Central memory CD4-positive, alpha-beta T cell (primary cell): ENCODE measurements at places on chromosomes 6 and 20.

GRCh38 chr20:35546127-35546526 is 4.2 kb downstream of the ERGIC3 start:
- DNase-seq = no peak

- no peak for DNase-seq
These were observed 135.3 kb upstream of the DEFB112 start for GRCh38 chr6:50185006-50185405.

- no peak for DNase-seq
These were observed 328.8 kb upstream of the MANEA start for GRCh38 chr6:95248499-95248898.

DNA sequence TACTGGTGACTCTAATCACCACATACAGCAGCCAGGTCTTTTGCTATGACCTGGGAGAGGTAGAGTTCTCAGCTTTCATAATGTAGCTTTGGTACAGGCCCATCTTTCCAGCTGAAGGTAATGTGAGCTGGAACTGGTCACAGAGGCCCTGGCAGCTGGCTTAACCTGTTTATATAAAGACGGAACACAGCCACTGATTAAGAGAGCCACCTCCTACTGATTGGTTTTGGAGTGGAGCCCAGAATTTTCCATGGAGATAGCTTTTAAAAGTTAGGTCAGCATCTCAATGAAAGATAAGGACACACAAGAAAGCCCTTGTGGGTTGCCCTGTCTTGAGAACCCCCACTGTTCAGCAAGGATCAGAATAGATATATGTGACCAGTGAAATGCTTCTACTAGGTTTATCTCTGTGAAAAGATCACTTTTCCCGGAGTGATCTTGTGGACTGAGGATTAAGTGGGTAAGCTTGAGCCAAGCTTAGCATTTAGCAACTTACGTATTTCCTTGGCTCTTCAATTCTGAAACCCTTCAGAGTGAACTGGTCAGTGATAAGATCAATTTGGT is 213.7 kb upstream of the CITED2 start:
- DNase-seq = no peak

DNA sequence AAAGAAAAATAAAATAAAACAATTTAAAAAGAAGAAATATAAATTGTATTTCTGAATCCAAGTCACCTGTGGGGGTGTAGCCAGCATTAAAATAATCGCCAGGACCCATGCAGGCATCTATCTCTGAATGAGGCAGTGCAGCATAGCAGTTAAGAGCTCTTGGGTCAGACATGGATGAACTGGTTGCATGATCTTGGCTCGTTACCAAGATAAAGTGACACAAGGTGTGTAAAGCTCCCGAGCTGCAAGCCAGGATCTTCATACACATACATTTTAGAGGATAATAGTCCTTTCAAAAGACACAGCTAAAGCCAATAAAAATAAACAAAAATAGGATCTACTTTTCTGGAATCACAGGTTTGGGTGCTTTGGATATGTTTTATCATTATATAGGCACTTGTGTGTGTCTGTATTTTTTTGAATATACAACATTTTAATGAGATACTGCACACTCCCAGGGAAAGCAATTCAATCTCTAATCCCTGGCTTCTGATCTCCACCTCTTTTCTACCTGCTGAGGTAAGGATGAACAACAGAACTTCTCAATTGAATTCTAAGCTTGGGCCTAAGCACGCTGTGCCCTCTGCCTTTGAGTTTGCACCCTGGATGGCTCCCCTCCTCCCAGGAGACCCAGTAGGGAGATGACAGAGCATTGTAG is 8.9 kb downstream of the TRIM10 start:
- DNase-seq = no peak

GRCh38 chr6:107539849-107540464 is 50.0 kb downstream of the SOBP start:
- DNase-seq = no peak

GRCh38 chr20:14937021-14937420 is 599.6 kb upstream of the FLRT3 start:
- DNase-seq = no peak

- no peak for DNase-seq
These were observed 95.1 kb downstream of the LIN28B start for GRCh38 chr6:105051941-105052471.

DNA sequence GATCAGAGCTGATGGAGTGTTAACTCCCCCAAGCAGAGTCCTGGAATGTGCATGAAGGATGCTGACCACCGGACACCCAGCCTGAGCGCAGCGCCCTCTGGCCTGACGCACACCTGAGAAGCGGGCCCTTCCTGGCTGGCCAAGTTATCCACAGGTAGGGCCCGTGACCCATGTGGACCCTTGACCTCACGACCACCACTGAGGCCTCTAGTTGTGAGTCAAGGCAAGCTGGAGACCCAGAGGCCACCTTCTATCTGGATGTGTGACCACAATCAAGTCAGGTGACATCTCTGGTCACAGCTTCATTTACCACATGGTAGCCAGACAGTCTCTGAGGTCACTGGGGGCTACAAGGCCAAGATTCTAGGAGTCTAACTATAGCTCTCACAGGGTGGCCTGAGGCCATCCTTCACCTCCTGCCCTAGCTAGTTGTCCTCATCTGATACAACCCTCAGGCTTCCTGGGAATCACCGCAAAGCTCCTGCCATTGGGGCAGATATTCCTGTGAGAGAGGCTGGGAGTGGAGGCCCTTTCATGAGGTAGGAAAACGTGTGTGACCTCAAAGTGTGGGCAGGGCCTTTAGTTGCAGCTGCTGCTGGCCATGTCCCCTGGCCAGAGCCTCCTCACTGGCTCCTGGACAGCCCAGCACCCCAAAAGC is 53.1 kb downstream of the DSTN start:
- DNase-seq = no peak

DNA sequence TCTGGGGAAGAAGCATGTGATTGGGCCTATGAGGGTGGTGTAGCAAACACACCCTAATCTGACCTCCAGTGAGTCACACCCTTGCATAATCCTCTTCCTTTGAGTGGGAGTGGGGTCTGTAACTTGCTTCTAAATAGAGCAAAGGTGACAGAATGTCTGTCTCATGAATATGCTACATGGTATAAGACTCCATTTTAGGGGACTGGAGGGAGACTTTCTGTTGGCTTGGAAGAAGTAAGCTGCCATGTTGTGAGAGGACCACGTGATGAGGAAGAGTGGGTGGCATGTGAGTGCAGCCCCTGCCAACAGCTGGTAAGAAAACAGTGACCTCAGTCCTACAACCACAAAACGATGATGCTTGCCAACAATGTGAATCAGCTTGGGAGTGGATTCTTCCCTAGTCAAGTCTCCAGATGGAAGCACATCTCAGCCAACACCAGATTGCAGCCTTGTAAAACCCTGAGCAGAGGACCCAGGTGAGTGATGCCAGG is 3.7 kb downstream of the AK9 start:
- no peak for DNase-seq

DNA sequence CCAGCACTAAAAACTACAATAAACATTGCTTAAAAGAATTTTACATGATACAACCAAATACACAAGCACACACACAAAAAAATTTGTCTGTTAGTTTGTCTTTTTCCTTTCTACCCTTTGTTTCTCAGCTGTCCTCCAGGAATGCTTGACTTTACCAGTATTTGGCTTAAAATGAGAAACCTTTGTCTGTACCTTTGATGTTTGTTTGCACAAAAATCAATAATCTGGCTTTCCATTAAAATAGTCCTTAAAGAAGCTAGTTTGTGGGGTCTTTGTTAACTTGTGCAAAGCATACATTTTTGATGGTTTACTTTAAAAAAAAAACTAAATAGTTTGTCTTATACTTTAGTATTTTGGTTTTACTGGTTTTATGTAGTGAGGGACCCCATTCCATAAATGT is 49.3 kb downstream of the RPRD1B start:
- no peak for DNase-seq

DNA sequence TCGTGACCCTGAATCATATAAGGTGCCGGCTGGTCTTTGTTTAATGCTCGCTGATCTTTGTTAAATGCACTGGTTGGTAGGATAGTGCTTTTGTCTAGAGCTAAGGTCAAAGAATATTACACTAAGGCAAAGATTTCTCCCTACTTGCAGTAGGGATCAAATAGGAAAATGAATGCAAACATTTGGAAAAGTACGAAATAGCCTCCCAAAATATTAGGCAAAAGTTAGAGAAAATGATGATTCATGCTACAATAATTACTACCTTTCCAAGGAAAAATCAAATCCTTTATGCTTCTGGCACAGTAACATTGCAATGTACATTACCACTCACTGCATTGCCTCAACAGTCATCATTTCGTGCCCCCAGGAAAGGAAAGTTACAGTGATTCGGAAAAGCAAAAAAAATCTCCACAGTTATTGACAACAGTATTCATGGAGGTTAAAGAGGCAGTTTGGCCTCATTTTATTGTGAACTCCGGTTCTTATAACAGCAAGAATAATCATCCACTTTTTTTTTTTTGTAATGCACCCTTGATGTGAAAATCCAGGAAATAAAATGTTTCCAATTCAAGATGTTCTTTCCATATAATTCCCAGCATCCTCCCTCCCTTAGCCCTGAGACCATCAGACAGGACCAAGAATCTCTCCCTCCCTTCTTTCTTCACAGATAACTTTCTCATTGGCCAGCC is 61.7 kb upstream of the ZMYND8 start:
- no peak for DNase-seq

DNA sequence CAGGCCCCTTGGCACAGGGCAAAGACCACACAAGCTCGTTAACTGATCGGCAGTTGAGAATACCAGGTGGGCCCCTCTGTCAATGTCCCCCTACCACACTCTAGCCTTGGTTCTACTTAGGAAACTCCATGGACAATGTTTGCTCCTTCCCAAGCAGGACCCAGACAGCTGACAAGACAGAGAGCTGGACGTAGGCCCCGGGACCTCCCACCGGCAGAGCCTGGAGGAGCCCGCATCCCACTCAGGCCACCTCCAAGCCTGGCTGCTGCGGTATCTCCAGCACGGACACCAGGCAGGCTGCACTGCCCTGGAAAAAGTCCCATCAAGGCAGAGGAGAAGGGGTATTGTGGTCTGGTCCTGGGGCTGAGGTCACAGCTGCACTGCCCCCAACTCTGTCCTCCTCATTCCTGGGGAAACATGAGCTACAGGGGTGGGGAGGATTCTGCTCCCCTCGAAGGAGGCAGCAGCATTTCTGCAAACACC is 6.2 kb upstream of the GRM4 start:
- no peak for DNase-seq

DNA sequence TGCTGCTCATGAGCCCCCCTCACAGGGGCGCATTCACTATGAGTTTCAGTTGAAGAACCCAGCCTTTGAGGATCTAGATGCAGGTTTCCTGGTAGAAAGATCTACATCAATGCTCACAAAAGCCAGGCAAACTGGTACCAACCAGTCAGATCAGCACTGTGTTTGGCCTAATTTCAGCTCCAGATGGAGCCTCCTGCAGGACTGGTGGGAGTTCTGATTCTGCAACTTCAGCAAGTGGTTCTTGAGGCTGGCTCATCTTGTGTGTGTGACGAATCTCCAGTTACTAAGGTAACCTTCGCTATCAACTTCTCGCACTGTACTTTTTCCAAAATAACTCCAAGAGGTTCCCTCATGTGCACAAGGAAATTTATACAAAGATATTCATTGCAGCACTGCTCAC is 118.8 kb downstream of the ZMYND8 start:
- DNase-seq = no peak

DNA sequence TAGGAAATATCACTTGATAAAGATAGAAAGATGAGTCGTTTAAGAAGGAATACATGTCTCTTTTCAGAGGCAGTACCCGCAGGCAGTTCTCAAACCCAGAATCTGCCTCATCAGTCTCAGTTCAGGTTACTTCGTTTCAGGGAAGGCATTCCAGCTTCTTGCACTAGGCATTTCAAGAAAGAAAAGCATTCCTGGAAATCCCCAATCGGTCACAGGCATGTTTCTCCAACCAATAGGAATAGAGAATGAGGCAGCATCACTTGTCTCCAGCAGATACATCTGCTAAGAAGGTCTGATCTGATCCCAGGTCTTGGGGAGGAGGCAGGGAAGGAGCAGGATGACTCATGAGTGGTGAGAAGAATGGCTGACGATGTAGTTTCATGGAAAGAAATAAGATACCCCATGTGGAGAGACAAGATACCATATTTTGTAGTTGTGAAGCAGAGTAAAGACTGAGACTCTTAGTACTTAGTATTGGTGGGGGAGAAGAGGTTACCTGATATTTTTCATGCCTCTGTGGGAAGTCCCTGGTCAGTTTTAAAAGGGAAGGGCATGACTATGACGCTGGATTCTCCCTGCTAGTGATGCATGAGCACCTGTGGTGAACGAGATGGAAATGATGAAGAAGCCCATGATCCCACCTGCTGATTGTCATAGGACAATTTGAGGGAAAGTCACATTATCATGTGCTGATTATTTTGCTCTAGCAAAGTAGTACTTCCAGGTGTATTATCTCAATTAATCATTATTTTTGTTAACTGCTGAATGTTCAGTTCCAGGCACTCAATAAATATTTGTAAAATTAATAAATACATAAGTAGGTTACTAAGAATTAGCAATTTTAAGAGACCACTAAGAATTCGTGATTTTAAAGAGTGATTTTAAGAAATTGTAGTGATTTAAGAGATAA is 20.3 kb upstream of the HLA-DRB1 start:
- DNase-seq = peak; percentile 80

- DNase-seq = no peak
These were observed 132.9 kb downstream of the SCML4 start for GRCh38 chr6:107691062-107691751.

- DNase-seq = no peak
These were observed 8.2 kb upstream of the PXDC1 start for GRCh38 chr6:3759646-3760232.

- no peak for DNase-seq
These were observed 15.6 kb upstream of the MAPRE1 start for GRCh38 chr20:32804022-32804715.

DNA sequence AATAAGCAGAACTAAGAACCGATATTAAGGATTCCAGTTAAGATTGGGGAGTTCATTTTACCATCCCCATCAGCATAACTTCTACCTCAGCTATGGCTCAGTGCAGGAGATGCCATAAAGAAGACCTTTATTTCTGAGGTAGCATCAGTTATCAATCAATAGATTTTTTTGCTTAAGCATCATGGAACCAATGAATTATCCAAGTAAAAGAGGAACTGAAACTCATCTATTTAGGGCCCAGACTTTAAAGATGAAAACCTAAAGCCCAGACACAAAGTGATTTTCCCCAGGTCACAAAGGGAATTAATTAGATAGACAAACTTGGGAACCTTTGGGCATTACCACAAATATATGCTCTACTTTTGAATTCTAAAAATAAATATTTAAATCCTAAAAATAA is 59.2 kb upstream of the TINAG start:
- DNase-seq = no peak

DNA sequence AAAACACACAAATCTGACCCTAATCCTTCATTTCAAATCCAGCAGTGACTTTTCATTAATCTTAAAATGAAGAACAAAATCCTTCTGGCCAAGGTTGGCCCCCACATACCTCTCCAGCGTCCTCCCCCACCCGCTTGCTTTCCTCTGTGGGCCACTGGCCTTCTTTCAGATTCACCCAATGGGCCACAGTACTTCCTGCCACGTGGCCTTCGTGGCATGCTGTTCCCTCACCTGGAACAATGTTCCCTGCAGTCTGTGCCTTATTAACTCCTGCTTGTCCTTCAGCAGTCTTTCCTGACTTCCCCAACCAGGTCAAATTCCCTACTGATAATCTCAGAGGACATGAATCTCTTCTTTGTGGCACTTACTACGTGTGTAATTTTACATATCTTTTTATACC is 5.3 kb upstream of the GTF2H4 start:
- no peak for DNase-seq

GRCh38 chr20:59752101-59752586 is 147.8 kb downstream of the PHACTR3 start:
- no peak for DNase-seq

GRCh38 chr20:37994512-37994911 is 38.7 kb downstream of the TTI1 start:
- no peak for DNase-seq

- DNase-seq = no peak
These were observed 30.3 kb upstream of the GATA5 start for GRCh38 chr20:62506087-62506486.
